Activated T-cell treated with anti-CD3 and anti-CD28 coated beads for 4 hours (primary cell): ENCODE measurements at places on chromosomes 11 and 22.

GRCh38 chr11:79152511-79152910 lies 288.3 kb downstream of the TENM4 start:
- DNase-seq = no peak

- DNase-seq = no peak
Observed at GRCh38 chr11:112705148-112705547, 256.1 kb upstream of the NCAM1 start.

- DNase-seq = no peak
Observed at GRCh38 chr11:90874986-90875385, 652.1 kb upstream of the CHORDC1 start.

DNA sequence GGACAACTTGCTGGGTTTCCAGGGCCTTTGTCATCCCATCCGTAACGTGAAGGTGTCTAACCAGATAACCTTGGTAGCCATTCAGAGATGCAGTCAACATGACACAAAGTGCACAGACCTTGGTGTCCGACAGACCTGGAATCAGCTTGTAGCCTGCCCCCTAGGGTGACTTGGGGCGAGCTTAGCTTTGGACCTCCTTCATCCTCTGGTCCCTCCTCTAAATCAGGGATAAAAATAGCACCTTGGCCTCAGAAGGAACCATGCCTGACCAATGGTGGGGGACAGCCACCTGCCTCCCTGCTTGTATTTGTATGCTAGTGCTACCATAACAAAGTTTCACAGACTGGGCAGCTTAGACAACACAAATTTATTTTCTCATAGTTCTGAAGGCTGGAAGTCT lies 3.7 kb downstream of the SNRPD3 start:
- DNase-seq = no peak

- DNase-seq = no peak
Observed at GRCh38 chr22:49754696-49755630, 72.7 kb downstream of the BRD1 start.

DNA sequence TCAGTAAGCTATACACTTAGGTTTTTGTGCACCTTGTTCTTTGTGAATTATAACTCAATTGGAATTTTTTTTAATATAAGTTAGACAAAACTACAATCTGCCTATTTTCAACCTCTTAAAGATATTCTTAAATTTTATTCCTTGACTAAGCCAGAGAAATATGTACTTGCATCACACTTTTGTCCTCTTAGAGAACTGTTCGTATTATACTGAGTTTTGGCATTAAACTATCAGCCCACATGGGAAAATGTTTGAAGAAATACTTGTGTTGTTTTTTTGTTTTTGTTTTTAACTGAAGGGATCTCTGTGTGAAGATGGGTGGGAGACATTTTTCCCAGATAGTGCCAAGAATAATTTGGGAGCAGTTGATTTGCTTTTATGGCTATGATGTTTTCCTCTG lies 25.3 kb downstream of the CEP295 start:
- DNase-seq = no peak

- no peak for DNase-seq
Observed at GRCh38 chr11:70668204-70669202, 270.2 kb downstream of the CTTN start.

- no peak for DNase-seq
Observed at GRCh38 chr11:62439785-62440602, 21.2 kb downstream of the SCGB1A1 start.

GRCh38 chr22:35821654-35822053 lies 104.0 kb downstream of the APOL5 start:
- no peak for DNase-seq

- DNase-seq = no peak
Observed at GRCh38 chr11:94638301-94638901, 71.2 kb downstream of the PIWIL4 start.

DNA sequence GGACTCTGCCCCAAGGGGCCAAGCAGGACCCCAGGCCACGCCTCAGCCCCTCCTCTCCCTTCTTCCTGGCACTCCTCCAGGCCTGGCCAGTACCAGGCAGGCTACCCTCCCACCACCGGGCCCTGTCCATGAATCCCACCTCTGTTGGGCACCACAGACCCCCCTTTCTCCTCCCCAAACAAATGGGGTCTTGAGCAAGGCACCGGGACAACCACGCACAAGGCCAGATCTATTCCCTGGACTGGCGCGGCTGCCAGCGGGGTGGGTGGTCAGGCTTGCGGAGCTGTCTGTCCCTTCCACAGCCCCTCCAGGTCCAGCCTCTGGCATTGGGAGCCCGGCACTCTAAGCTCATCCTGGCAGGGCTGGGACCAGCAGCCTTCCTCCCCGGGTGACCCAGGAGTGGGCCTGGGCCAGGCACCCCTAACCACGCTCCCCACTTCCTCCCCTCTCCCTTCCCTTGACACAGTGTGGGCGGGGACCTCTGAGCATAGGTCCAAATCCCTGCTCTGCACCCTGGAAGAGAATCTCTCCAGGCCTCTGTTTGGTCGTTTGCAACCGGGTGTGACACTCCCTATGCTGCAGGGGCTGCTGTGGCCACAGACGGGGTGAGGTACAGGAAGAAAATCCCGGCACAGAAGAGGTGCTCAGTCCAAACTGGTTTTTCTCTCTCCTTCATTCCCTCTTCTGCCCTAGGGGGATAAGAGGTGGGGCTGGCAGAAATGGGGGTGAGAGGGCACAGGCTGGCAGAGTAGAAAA lies 14.6 kb downstream of the ELFN2 start:
- no peak for DNase-seq

DNA sequence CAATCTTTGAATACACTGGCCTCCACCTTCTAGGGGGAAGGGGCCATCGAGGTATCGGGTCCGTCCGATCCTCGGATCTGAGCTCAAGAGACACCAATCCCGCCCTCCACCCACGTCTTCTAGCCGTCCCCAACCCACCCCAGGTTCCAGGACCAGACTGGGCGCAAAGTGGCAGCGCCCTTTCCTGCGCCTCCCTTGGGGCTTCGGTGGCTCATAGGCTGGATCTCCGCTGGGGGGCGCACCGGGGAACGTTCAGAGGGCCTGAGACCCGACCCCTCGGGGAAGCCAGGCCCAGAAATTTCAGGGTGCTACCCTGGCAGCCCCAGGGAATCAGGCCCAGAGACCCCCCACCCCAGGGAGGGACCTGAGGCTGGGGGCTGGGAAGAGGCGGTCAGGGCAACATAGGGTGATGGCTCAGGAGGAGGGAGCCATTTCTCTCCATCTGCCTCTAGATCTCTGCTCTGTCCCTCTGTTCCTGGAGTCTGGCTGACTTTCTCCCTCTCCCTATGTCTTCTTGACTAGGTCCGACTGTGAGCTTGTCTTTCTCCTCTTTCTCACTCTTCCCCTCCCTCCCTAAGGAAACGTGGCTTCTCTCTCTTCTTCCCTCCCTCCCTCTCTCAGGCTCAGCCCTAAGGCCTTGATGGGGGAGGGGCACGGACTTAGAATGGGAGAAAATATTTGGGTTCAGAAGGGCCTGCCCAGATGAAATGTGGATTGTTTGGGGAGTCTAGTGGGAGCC lies 1.1 kb downstream of the CREB3L1 start:
- DNase-seq = no peak

GRCh38 chr11:890794-891540 lies 19.6 kb downstream of the CHID1 start:
- DNase-seq = no peak

DNA sequence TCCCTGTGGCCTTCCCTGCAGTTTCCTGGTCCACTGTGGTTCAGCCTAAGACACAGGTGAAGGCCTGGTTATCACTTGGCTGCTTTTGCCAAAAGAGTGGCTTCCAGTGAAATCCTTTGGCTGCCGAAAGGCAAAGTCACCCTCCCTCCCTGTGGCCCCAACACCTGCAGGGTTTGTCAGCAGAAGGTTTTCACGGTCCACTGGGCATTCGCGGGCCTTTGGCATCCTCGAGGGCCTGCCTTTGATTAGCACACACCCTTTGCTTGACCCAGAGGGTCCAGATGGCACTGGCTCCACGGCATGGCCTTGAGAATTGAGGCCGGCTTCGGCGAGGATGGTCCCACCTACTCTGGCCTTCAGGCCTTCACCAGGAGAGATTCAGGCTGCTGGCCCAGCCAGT lies 35.3 kb downstream of the RTN4R start:
- no peak for DNase-seq

DNA sequence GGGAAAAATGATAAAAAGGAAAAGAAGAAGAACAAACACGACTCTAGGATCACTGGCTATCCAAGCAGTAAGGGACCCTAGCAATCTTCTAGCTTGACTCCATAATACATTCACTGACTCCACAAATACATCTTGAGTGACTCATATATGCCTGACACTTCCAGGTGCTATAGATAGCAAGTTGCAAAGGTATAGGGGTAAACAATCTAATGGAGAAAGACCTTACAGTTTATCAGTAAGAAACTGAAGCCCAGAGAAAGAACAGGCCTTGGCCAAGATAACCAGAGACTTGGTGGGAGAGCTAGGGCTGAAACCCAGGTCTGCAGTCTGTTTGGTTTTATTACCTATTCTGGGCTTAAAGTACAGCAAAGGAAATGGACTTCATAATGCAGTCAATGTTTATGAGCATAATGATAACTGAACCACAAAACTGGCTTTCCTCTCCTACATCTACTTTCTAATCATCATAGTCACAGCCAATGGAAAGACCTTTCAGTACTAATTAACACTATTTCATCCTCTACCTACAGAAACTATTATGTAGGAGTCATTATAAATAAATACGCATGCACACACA lies 19.7 kb upstream of the SLC5A1 start:
- no peak for DNase-seq

DNA sequence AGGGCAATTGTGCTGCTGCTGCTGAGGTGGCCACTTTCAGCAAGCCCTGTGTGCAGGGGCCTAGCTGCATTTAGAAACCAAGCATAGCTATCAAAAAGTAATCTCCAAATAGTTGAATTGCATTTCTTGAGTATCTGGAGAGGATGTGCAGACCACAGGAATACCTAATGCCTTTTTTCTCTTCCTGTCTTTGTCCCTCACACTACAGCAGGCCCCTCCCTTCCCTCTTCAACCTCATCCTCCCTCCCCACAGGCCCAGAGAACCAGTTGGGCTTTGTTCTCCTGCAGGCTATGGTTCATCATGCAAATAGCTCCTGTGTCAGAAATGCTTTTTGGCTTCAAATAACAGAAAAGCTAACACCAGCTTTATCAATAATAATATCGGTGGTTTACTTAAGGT lies 47.7 kb downstream of the DKK3 start:
- no peak for DNase-seq

DNA sequence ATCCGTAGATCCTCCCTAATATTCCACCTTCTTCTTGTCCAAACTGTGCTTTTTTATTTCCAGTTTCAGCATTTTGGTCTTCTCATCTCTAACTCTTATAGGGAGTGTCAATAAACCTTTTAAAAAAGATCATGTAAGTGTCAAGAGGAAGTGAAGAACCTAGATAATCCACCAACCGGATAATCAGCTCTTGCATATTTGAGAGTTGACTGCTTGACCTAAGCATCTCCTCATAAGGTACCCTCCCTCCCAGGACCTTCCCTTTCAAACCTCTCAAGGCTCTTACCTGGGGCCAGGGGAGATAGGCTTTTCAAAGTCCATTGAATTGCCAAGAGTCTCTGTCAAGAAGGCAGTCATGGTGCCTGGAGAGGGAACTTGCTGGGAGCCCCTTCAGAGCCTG lies 691 bp upstream of the EHF start:
- DNase-seq = no peak

- DNase-seq = no peak
Observed at GRCh38 chr11:96106645-96107044, 182.7 kb upstream of the MTMR2 start.

- DNase-seq = no peak
Observed at GRCh38 chr11:64661146-64661545, 61.9 kb downstream of the NRXN2 start.

- DNase-seq = no peak
Observed at GRCh38 chr22:29747832-29748231, 19.0 kb downstream of the ZMAT5 start.

GRCh38 chr11:122068837-122069236 lies 47.2 kb downstream of the BLID start:
- no peak for DNase-seq

- DNase-seq = no peak
Observed at GRCh38 chr22:31882971-31883370, 61.4 kb upstream of the YWHAH start.

GRCh38 chr22:26660961-26661578 lies 3.7 kb downstream of the MIAT start:
- no peak for DNase-seq

DNA sequence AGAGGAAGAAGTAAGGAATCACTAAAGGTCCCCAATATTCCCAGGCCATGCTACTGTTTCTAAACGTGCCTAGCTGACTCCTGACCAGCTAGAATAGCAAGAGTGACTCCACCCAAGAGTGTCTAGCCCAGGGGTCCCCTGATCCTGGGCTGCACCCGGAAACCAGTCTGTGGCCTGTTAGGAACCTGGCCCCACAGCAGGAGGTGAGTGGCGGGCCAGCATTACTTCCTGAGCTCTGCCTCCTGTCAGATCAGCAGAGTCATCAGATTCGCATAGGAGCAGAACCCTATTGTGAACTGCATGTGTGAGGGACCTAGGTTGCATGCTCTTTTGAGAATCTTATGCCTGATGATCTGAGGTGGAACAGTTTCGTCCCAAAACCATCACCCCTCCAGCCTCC lies 2.0 kb downstream of the MMP20 start:
- DNase-seq = no peak

- DNase-seq = no peak
Observed at GRCh38 chr22:48171271-48171691, 1408.8 kb downstream of the TBC1D22A start.

GRCh38 chr11:8834379-8834778 lies 76.6 kb upstream of the AKIP1 start:
- no peak for DNase-seq

- no peak for DNase-seq
Observed at GRCh38 chr11:83318931-83319330, 32.8 kb upstream of the CCDC90B start.

- no peak for DNase-seq
Observed at GRCh38 chr11:65479184-65480145, 19.4 kb upstream of the MALAT1 start.

DNA sequence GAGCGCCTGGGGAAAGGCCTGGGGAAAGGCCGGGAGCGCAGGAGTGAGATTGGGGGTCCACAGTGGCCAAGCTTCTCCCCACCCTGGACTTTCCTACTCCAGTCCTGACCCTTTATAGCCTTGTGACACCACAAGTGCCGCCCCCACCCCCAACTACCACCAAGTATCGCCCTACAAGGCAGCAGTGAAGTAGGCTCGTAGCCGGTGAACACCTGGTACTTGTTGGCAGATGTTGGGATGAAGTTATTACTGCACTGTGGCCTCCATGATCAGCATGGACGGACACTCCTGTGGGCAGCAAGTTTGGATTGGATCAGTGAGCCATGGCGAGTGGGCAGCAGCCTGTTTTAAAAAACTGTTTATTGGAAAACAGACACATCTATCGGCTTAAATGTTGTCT lies 45.0 kb downstream of the EIF3F start:
- DNase-seq = no peak
